Amygdala (tissue), 56 donors: ENCODE measurements at places on chromosomes 7 and 10.
A peak's percentile ranks its signal among the peaks of the same experiment; 100 is the strongest.

DNA sequence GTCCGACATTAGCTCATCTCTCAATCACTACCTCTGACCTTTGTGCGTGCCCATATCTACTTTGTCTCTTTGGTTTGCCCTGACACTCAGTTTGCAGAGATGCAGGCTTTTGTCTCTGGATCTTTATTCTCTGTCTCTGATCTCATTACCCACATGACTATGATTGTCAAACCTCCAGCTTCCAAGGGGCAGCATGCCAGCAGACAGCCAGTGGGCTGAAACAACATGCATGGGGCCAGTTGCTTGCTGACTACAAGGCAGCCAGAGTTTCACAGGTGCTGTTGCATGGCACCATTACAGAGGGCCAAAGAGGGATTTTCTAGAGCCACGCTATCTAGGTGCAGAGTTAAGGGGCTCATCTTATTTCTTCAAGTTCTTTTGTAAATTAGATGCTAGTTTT is 146.2 kb downstream of the SPAG6 start:
- DNase-seq = peak; percentile 22

DNA sequence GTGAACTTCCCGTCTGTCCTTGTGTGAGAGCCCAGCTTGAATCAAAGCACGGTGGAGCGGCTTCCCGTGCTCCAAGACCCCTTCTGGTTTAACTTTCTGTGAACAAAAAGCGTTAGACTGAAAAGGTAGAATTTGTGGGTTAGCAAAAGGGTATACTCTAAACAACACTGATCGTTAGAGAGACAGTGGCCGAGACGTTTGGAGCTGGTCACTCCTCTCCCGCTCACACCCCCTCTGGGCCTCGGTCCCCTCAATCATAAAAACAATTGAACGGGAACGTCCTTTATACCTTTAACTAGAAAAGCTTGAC is 502 bp downstream of the PRKRIP1 start:
- DNase-seq = no peak

- no peak for DNase-seq
Measured at GRCh38 chr10:21281765-21282484, 243.6 kb downstream of the SKIDA1 start.

- no peak for DNase-seq
Measured at GRCh38 chr7:155804431-155804831, 7.8 kb downstream of the SHH start.

DNA sequence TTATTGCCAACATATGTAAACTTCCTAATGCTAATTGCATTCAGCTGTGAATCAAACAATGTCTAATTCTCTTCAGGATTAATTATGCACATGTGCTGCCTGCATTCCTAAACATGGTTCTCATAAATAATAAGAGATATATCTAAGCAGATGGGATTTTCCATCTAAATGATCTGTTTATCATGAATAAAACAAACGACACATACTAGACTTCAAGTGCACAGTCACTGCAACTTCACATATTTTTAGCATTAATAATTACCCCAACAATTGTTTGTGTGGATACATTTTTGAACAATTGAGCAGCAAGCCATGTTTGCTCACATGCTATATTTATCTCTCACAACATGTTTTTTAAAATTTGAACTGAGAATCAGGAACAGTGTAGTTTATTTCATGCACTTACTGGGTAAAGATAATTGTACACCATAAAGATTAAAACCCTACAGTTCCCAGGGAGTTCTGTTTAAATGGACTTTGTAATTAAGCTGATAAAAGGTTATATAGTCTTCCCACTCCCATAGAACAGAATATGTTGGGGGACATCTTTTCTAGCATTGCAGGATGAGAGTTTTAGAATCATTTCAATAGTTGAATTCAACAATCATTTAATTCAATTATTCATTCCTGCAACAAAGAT is 378.5 kb downstream of the MDFIC start:
- DNase-seq = no peak

DNA sequence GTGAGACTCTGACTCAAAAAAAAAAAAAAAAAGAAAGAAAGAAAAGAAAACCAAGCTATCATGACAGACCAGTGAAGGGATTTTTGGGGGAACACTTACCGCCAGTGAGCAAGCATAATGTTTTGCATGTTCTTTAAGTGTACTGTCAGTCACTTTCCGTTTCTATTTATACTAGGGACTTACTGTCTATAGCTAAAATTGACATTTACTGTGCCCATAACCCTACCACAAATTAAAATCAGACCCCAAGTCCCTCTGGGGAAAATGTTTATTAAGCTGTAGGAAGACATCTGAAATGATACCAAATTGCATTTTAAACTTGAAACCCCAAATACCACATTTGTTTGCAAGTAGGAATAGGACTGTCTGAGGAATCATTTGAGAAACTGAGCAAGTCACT is 252.8 kb downstream of the TRIL start:
- no peak for DNase-seq

- no peak for DNase-seq
Measured at GRCh38 chr10:10818082-10818481, 199.6 kb upstream of the CELF2 start.

- DNase-seq = no peak
Measured at GRCh38 chr7:38171623-38172391, 6.2 kb upstream of the STARD3NL start.
